Activated naive CD8-positive, alpha-beta T cell treated with anti-CD3 and anti-CD28 coated beads, Interleukin-2, amount 10 ng/mL, durations not matched to agents 7 days and 5 days (primary cell): ENCODE measurements at places on chromosomes 2 and 18. TPM values are rescaled to one million over a fixed set of nuclear protein-coding genes. Genes with fewer than 3 reads are reported as not detected.

ARHGEF4 gene
- total RNA-seq: 3.7 TPM

RTP5 gene
- 0.60 TPM for total RNA-seq

OXER1 gene
- total RNA-seq: not detected

TBR1 gene
- total RNA-seq: not detected

NPHP1 gene
- total RNA-seq: 0.72 TPM

CDH2 gene
- total RNA-seq: not detected

CAPN14 gene
- total RNA-seq: 0.17 TPM

GULP1 gene
- not detected for total RNA-seq

COL4A3 gene
- total RNA-seq: not detected

IL1R2 gene
- not detected for total RNA-seq

PMAIP1 gene
- total RNA-seq: 25.3 TPM

LYG2 gene
- total RNA-seq: not detected

OTOF gene
- total RNA-seq: 59.9 TPM

MRPL33 gene
- total RNA-seq: 50.3 TPM

UGT1A5 gene
- not detected for total RNA-seq

TP53I3 gene
- total RNA-seq: 3.6 TPM

TWIST2 gene
- total RNA-seq: not detected

MAP2 gene
- total RNA-seq: not detected

NRBP1 gene
- 92.2 TPM for total RNA-seq

SCG2 gene
- not detected for total RNA-seq

DOK6 gene
- total RNA-seq: not detected

RHBDD1 gene
- total RNA-seq: 44.9 TPM
